Smooth muscle cell of the coronary artery (primary cell): ENCODE measurements at places on chromosomes 13 and 19. TPM values are rescaled to one million over a fixed set of nuclear protein-coding genes. Genes with fewer than 3 reads are reported as not detected.

The KIR2DL1 gene
- not detected in 2 replicates for total RNA-seq

The GJB6 gene
- total RNA-seq = not detected in 2 replicates

The CYP2S1 gene
- total RNA-seq = 1.8 TPM in 1 of 2 replicates, not detected in the other

The CRLF1 gene
- 13.8 and 14.7 TPM in 2 replicates for total RNA-seq

The MAST1 gene
- total RNA-seq = 0.35 TPM in 1 of 2 replicates, not detected in the other
